ENCODE measurements at places on chromosomes 1 and 21.

- no peak for DNase-seq
These were observed 3.9 kb downstream of the JAK1 start for GRCh38 chr1:64962441-64962840.

GRCh38 chr1:206098242-206098919 is 18.8 kb downstream of the AVPR1B start:
- no peak for DNase-seq

GRCh38 chr21:34965200-34966174 is 83.6 kb downstream of the RUNX1 start:
- DNase-seq = no peak

GRCh38 chr1:71414179-71414578 is 333.3 kb upstream of the ZRANB2 start:
- DNase-seq = no peak

DNA sequence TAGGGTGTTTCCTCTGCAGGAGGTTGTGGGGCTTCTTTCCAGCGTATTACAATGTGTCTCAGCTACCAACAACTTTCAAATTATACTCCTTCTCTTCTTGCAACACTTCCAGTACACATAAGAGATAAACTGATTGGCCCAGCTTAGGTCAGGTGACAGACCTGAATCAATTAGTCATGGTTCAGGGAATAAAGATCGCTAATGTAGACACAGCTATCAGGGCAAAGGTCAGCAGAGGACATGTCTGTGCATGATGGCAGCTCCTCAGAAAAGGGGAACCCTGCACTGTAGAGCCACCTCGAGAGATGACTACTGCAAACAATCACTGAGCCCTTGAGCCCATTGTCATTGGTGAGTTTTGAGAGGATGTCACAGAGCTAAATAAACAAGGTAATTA is 36.8 kb upstream of the PKN2 start:
- peak; percentile 27 for DNase-seq

- no peak for DNase-seq
These were observed 11.6 kb downstream of the PLA2G2A start for GRCh38 chr1:19967808-19968207.

- no peak for DNase-seq
These were observed 10.9 kb upstream of the ADAMTS5 start for GRCh38 chr21:26977746-26978145.

DNA sequence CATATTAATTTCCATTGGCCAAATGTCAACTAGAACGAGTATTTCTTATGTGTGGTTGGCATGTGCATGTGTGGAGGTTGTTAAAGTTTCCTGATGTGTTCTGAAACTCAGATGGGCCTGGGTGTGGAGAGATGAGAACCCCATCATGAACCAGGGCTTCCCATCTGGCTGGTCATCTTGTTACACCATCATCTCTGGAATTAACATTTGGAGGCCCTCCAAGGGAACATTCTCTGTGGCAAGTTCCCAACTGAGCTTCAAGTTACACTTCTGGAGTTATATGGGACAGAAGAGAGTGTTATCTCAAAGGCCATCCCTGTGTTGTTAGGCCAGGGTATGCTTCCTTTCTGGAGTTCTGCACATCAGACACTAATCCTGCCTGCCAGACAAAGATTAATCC is 183.6 kb downstream of the TTLL7 start:
- no peak for DNase-seq

DNA sequence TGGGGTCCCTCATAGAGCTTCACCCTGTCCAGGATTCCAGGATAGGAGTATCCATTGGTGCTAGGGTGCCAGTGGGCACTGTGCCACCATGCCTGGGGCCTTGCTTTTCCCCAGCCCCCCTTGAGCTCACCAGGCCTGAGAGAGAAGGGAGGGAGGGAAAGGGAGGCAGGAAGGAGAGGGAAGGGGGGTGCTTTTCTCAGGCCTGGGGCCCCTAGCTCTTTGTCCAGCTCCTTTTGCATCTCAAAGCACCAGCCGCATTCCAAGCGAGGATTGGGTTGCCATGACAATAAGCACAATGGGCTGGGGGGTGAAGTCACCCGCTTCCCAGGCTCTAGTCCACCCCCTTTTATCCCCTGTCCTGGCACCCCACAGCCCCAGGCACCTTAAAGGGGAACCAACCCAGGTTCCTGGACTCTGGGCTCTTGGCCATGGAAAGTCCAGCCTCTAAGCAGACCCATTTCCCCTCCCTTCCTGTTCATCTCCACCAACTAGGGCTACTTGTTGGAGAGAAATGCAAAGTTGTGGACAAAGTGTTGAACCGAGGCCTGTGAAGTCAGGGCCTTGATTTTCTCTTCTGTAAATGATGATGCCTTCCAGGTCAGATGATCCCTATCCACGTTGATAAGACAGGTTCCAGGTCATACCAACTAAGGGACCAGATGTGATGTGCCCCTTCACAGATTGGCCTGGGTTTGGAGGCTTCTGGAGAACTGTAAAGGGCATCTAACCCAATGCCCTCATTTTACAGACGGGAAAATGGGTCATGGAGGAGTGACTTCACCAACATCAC is 11.4 kb downstream of the THBS3 start:
- DNase-seq = no peak

DNA sequence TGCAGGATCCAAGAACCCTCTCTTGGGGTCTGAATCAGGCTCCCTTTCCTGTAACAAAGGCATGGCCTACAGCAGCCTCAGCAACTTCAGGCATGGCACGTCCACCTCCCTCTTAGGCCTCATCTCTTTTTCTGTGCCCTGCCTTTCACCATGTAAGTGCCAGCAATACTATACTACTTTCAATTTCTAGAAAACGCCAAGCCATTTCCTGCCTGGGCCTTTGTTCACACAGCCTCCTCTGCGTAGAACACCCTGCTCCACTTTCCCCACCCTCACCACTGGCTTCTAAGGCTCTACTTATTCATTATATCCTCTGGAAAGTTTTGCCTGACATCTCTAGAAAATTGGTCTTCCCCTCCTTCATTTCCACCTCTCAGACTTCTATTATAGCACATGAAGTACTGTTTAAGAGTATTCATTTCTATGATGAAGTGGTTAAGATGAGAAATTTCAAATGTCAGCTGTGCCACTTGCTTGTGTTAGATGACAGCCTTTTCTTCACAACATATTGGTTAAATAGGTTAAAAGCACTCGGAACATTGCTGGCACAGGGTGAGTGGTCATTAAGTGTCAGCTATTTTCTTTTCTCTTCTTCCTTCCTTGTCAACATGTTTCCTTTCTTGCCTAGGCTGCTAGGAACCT is 41.6 kb upstream of the VWA5B1 start:
- DNase-seq = no peak

DNA sequence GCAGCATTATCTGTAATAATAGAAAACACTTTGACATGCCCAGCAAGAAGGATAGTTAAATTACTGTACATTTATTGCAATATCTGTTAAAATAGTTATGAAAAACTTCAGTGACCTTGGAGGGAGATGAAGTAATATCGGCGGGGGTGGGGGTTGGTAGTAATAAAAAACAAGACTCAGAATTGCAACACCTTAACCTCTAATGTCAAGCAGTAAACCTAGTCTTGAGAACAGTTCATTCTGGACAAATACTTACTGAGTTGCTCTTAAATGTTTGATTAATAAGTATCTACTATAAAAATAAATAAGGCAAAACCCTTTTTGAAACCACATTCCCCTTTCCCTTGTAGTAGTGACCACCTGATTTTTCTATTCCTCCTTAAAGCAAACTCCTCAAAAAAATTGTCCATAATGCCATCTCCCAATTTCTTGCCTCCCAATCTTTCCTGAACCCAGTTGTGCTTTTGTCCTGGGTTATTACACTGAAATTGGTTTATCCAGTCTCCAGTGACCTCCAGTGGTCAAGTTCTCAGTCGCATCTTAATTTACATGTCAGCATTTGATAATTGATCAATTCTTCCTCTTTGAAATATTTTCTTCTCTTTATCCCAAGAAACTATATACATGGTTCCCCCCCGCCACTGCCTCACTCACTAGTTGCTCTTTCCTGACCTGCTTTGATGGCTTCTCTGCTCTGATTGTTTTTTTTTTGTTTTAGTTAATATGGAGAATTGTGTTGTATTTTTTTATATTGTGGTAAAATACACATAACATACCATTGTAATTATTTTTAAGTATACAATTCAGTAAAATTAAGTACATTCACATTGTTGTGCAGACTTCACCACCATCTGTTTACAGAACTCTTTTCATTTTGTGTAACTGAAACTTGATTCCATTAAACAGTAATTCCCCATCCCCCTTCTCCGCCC is 36.8 kb downstream of the RAP1A start:
- peak; percentile 72 for DNase-seq

GRCh38 chr1:241413386-241413785 is 56.4 kb upstream of the RGS7 start:
- no peak for DNase-seq

GRCh38 chr1:201648066-201648906 is 109.4 kb downstream of the NAV1 start:
- no peak for DNase-seq

GRCh38 chr1:161816201-161816600 is 50.1 kb downstream of the ATF6 start:
- no peak for DNase-seq

- no peak for DNase-seq
These were observed 309.2 kb upstream of the PRMT6 start for GRCh38 chr1:106747232-106747631.

DNA sequence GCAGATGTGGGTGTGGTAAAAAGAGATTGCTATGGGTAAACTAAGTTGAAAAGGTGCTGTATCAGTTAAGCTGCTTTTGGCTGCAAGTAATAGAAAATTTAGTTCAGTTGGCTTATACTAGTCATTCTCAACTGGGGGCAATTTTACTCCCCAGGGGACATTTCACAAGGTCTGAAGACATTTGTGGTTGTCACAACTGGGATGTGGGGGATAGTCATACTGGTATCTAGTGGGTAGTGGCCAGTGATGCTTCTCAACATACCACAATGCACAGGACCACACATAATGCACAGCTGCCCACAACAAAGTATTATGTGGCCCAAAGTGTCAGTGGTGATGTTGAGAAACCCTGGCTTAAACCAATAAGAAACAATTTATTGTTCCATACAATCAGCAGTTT is 31.4 kb downstream of the SERTAD4 start:
- DNase-seq = no peak

DNA sequence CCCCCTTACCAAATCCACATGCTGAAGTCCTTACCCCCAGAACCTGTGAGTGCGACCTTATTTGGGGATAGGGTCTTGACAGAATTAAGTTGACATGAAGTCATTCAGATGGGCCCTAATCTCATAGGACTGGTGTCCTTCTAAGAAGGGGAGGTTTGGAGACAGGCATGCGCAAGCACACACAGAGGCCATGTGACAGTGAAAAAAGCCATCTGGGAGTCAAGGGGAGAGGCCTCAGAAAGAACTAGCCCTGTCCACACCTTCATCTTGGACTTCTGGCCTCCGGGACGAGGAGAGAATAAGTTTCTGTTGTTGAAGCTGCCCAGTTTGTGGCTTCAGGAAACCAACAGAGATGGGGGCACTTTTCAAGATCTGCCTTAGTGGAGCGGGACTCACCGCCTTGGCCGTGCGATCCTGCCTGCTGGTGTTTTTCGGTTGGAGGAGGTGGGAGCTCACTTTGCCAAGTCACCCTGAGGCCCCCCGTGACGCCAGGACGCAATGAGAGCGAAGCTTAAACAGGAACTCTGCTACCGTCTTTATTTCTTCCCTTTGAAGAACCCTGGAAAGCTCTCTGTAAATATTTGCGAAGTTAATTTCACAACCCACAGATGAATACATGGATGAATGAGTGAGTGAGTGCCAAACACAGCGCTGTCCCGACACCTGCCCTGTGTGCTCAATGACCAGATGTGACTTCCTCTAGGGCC is 42.5 kb upstream of the C1orf174 start:
- DNase-seq = no peak

DNA sequence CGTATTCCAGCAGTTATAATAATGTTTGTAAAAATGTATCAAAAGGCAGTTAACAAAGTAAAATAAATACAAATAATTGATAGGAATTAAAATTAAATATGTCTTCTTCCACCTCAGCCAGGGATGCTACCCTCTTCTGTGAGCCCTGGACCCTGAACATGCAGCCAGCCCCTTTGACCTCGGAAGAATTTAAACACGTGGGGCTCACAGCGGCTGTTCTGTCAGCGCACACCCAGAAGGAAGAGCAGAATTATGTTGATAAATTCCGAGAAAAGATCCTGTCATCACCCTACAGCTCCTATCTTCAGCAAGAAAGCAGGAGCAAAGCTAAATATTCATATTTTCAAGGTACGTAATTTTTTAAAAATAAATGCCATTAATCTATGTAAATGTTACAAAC is 26.5 kb downstream of the UTS2 start:
- DNase-seq = peak; percentile 32

GRCh38 chr1:184507604-184508280 is 120.9 kb downstream of the C1orf21 start:
- DNase-seq = no peak

- no peak for DNase-seq
These were observed 143.1 kb upstream of the KCNE2 start for GRCh38 chr21:34220556-34221195.

DNA sequence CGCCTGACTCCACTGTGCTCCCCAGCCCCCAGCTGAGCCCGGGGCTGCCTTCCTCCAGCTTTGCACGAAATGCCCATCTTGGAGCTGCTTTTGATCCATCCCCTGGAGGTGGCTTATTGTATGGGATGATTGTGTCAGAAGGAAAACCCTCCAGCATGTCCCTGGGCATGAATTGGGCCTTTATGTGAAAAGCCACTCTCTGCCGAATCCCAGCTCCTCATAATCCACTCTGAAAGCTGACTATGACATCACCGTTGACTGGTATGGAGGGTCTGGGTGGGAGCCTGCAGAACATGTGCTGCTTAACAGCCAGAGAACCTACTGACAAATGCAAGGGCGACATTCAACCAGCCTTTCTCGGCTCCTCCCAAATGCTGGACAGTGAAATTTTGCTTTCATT is 74.6 kb downstream of the NENF start:
- no peak for DNase-seq

- DNase-seq = peak; percentile 79
These were observed 20.2 kb downstream of the CLIC4 start for GRCh38 chr1:24765308-24765988.

DNA sequence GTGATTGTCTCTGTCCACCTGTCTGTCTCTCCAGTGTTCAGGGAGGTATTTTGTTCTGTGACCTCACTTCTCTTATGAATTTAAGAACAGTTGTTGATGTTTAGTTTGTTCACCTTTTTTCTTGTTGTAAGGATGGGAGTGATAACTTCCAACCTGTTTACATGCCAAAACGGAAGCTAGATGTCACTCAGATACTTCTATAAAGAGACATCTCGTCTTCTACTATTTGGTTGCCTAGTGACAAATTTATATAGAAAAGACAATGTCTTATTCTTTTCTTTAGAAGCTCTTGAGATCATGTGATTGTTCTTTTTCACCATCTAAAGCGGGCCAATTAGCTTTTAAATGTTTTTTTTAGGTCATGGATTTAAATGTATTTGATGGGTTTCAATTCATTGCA is 33.8 kb downstream of the PRSS38 start:
- DNase-seq = no peak
